ENCODE measurements at places on chromosomes 11 and 22.

DNA sequence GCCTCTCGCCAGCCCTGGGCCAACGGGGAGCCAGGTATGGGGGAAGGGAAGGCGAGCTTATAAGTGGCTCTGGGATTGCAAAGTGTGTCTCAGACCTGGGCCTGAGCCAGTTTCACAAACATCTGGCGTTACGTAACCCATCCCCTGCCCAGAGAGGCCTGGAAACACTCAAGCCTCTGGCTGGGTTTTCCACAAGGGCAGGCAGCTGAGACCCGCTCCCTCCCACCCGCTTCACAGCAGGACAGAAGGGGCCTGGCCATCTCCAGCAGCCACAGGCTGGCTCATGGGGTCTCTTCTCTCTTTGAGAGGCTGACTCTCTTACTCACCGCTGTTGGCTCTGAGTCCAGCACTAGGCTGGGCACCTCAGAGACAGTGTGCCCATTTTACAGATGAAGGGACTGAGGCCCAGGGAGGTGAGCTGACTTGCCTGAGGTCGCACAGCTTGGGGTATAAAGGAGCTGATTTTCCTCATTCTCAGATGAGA lies 44.5 kb downstream of the TRIOBP start:
- DNase-seq = no peak

DNA sequence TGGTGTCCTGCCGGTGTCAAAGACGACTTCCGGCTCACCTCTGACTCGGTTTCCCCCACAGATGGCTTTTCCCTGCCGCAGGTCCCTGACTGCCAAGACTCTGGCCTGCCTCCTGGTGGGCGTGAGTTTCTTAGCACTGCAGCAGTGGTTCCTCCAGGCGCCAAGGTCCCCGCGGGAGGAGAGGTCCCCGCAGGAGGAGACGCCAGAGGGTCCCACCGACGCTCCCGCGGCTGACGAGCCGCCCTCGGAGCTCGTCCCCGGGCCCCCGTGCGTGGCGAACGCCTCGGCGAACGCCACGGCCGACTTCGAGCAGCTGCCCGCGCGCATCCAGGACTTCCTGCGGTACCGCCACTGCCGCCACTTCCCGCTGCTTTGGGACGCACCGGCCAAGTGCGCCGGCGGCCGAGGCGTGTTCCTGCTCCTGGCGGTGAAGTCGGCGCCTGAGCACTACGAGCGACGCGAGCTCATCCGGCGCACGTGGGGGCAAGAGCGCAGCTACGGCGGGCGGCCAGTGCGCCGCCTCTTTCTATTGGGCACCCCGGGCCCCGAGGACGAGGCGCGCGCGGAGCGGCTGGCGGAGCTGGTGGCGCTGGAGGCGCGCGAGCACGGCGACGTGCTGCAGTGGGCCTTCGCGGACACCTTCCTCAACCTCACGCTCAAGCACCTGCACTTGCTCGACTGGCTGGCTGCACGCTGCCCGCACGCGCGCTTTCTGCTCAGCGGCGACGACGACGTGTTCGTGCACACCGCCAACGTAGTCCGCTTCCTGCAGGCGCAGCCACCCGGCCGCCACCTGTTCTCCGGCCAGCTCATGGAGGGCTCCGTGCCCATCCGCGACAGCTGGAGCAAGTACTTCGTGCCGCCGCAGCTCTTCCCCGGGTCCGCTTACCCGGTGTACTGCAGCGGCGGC lies 5.5 kb downstream of the B3GNT6 start:
- no peak for DNase-seq

GRCh38 chr11:2998073-2998850 lies 6.1 kb upstream of the NAP1L4 start:
- no peak for DNase-seq

DNA sequence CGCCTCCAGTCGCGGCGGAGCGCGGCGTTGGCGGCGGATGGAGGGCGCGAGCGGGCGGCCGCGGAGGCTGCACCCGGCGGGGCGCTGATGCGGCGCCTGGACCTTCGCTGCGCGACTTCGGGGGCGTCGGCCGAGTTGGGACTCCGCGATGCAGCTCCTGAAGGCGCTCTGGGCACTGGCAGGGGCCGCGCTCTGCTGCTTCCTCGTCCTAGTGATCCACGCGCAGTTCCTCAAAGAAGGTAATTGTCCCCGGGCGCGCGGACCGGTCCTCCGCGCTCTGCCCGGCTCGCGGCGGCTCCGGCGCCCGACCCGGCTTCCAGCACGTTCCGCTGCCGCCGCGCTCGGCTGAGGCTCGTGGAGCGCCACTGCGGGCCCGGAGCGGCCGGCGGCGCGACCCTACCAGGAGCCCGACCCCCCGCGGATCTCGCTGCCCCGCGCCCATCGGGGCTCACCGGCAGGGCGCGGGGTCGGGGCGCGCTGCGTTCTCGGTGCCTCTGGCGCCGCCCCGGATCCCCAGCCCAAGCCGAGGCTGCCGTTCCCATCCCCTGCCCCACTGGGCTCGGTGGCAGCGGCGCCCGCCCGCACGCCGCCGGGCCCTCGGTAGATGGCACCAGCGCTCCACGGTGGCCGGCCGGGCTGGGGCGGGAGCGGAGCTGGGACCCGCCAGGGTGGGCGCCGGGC lies 1251.2 kb downstream of the BRD1 start:
- no peak for DNase-seq

All from activated CD8-positive, alpha-beta memory T cell treated with anti-CD3 and anti-CD28 coated beads, Interleukin-2, amount 50 U/mL, for 4 hours (primary cell).